ENCODE measurements at places on chromosomes 6 and 20.

DNA sequence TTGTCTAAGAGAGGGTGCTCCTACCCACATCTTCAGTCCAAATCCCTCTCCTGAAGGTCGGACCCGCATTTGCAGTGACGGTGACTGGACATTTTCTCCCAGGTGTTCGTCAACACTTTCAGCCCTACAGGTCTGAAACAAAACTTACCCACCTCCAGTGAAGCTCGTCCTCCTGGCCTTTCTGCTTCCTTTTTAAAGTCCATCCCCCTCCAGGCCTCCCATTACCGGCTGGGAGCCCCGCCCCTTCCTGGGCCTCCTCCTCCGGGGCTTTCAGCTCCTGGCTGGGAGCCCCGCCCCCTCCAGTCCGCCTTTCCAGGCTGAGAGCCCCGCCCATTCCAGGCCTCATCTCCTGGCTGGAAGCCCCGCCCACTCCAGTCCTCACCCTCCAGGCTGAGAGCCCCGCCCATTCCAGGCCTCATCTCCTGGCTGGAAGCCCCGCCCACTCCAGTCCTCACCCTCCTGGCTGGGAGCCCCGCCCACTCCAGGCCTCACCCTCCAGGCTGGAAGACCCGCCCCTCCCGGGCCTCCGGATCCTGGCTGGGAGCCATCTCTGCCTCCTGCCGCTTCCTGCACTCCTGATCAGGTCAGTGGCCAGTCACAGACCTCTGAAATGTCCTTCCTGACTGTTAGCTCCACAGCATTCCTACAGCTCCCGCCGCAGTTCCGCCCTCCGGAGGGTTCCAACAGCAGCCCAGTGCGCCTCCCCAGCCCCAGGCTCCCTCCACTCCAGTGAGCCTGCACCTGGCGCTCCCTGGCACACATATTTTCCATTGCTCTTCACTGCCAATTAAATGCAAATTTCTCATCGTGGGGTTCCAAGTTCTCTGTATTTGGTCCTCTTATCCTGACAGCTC, 98.5 kb downstream of the LY86 start:
- peak; percentile 70 for DNase-seq

DNA sequence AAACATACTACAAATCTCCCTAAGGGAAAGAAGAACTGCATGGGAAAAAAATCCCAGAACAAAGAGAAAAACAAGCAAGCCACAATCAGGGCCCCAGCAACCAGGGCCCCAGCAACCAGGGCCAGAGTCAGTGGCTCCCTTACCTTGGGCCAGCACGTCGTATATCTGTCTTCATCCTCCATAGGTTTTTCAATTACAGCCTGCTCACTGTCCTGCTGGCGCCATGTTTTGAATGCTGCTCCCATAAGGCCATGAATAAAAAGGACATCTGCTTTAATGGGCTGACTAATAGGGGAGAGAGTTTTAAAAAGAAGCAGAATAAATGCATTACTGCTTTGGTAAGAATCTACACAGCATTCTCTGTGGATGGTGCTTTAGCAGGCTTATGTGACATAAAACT, 49.2 kb downstream of the SERAC1 start:
- DNase-seq: no peak

GRCh38 chr6:42338744-42339222, 112.9 kb downstream of the TRERF1 start:
- DNase-seq: no peak

- DNase-seq: no peak
Measured at GRCh38 chr20:51275826-51276225, 252.9 kb upstream of the KCNG1 start.

- no peak for DNase-seq
Measured at GRCh38 chr6:98833057-98833306, 1.4 kb upstream of the POU3F2 start.

DNA sequence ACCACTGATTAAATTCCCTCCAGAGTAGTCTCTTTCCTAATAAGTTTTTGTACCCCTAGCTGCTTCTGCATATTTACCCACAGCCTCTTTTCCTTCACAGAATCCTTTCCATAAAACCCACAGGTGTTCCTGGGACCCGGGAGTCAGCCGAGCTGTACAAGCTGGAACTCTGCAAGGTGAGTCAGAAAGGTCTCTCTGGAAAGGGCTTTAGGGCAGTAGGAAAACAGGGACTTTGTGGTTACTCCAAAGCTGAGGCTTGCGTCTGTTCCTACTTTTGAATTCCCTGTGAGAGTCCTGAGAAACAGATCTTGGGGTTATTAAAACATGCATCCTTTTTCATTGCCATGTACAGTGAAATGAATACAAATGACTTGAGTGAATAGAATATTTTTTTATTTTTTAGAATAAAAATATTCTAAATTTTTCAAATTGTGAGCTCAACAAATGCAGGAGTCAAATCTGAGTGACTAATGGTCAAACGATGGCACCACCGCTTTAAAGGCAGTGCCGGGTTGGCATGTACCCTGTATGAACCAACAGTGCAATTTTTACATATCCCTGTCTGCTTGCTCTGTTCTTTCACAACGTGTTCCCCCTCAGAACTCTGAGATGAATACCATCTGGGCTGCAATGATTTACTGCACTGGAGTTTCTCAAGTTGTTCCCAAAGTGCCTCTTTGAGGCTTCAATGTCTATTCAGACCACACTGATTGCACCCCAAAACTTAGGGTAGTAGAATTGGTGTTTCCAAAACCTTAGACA, 78.4 kb downstream of the GFRAL start:
- no peak for DNase-seq

GRCh38 chr20:41300383-41300782, 17.1 kb downstream of the ZHX3 start:
- no peak for DNase-seq

GRCh38 chr20:2760297-2760951, 40.0 kb downstream of the CPXM1 start:
- DNase-seq: no peak

DNA sequence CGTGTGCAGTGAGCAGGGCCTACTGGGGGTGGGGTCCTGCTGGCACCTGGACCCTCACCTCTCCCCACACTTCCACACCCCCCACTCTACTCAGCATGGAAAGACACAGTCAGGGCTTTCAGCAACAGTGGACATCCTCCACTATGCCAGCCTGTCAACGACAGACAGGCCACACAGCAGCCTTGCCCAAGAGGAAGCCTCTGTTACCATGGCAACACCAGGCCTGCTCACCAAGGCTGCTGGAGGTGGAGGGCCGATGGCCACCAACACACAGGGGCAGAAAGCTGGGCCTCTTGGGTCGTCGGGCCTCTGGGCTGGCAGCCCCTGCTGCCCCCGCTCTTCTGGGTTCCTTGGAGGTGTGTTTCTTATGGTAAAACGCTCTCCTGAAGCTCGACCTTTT, 13.6 kb downstream of the BNIP5 start:
- peak; percentile 28 for DNase-seq

- no peak for DNase-seq
Measured at GRCh38 chr6:150273457-150274309, 95.1 kb upstream of the IYD start.
